Right ventricle myocardium superior (tissue), 1 donor: ENCODE measurements at places on chromosomes 5 and 9. TPM values are rescaled to one million over a fixed set of nuclear protein-coding genes. Genes with fewer than 3 reads are reported as not detected.

- DNase-seq, result no peak
These were observed 532.4 kb downstream of the ANXA1 start for GRCh38 chr9:73683862-73684591.

GRCh38 chr9:113148781-113149510 lies 1.9 kb upstream of the SLC31A2 start:
- DNase-seq, result no peak

GRCh38 chr5:68350176-68350575 lies 134.6 kb downstream of the PIK3R1 start:
- no peak for DNase-seq

- no peak for DNase-seq
These were observed 98.7 kb downstream of the SLC24A2 start for GRCh38 chr9:19690128-19690527.

DNA sequence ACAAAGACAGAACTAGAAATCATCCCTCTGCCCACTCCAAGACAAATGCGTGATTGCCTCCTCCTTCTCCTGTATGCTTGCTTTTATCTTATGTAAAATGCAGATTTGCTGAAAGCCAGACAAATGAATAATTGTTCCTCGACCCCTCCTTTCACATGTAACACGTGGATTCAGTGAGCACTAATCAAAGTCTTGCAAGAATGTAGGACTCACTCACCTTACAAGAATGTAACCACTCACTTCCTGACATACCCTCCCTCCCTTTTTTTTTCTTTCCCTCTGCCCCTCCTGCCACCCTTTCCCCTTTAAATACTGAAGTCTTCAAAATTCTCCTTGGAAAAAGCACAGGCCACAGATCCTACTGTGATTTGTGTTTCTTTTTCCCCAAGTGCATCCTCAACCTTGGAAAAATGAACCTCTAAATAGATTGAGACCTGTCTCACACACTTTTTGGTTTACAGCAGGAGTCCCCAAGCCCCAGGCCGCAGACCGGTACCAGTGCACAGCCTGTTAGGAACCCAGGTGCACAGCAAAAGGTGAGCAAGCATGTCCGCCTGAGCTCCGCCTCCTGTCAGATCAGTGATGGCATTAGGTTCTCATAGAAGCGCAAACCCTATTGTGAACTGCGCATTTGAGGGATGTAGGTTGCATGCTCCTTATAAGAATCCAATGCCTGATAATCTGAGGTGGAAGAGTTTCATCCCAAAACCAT lies 29.4 kb upstream of the HSD17B3 start:
- DNase-seq, result no peak

GRCh38 chr9:70159630-70160029 lies 99.1 kb upstream of the SMC5 start:
- no peak for DNase-seq

Gene TMEM252
- total RNA-seq, result not detected

Gene NSG2
- total RNA-seq, result 0.11 TPM

Gene CCL28
- 0.81 TPM for total RNA-seq

Gene PCDHA1
- not detected for total RNA-seq

Gene ABO
- total RNA-seq, result 2.4 TPM

Gene FAM78A
- 55.7 TPM for total RNA-seq
